Mammary epithelial cell (primary cell): ENCODE measurements at places on chromosomes 1 and 21.

- DNase-seq: no peak
Observed at GRCh38 chr1:41396084-41396483, 34.9 kb downstream of the FOXO6 start.

DNA sequence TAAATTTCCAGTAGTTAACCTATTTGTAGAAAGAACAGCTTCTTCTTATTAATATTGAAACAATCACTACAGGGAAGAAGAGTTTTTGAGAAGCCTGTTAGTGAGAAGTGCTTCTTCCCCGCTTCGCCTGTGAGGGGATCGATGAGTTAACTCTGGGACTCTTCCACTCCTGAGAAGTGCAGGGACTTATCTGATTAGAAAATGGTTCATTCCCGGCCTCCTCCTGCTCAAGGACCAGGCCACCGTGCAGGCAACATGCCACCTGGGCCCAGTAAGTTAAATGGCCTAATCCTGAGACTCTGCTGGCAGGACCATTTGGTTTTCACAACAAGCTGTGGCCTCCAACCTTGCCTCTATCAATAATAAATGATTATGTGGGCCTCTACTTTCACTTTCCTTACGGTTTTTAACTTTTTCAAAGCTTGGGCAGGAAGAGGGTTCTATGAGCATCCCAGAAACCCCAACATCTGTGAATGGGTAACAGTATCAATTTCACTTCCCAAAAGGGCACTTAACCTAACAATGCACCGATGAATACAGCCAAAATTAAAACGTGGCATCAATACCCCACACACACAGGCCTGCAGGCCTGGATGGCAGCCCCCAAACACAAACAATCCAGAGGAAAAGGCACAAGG, 33.1 kb downstream of the SIPA1L2 start:
- no peak for DNase-seq

DNA sequence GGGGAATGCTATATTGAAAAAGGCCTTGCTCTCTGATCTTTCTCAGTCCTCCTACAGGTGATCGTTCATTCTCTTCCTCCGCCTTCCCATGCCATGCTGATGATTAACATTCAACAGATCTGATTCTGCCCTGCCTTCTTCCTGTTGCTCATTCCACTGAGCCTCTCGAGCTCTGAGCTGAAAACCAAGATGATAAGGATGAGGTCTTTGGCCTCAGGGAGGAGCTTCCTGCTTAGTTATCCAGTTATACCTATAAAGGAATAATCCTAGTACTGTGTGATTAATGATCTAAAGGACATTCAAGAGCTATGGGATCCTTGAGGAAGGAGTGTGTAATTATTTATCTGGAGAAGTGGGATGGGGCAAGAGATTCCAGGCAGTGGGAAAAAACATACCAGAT, 25.2 kb upstream of the MAP3K7CL start:
- peak; percentile 80 for DNase-seq

DNA sequence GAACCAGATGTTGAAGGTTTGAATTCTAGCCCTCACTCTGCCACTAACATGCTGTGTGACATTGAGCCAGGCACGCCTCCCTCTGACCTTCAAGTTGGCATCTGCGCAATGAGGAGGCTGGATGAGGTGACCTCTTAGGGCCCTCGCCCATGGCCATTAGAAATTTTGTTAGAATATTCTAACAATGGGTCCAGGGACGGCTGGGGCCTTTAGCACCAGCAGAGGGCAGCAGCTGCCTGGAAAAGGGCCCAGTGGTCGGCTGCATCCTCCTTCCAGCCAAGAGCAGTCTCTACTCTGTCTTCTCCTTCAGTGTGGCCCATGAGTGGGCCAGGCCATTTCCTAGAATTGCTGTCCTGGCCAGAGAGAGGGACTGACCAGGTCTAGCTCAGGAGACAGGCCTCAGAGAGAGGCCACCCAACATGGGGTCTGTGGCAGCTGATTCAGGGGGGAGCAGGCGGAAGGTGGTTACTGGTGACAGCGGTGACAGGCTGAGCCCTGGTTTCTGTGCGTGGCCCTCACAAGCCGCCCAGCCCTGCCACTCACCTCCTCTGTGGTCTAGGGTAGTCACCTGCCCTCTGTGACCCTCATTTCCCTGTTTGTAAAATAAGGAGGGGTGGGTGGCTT, 101.3 kb upstream of the ACTL8 start:
- no peak for DNase-seq

GRCh38 chr1:19528438-19528837, 43.1 kb upstream of the CAPZB start:
- no peak for DNase-seq

- DNase-seq: peak; percentile 48
Observed at GRCh38 chr1:242425232-242425631, 99.3 kb downstream of the PLD5 start.

DNA sequence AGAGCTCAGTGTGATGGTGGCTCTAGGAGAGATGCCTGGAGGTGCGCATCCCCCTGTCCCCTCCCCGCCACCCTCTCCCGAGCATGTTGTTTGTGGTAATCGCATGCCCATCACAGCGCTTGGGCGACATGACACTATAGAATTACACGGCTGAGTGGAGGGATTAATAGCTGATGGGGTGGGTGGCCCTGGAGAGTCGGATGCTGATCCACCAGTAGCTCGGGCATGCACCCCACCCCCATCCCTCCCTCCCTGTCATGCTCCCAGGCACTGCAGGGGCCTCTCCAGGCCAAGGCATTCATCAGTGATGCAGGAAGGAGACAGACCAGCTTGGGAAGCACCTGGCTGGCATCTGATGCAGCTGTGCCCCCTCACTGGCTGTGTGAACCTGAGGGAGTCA, 159.0 kb upstream of the IGSF21 start:
- DNase-seq: no peak

DNA sequence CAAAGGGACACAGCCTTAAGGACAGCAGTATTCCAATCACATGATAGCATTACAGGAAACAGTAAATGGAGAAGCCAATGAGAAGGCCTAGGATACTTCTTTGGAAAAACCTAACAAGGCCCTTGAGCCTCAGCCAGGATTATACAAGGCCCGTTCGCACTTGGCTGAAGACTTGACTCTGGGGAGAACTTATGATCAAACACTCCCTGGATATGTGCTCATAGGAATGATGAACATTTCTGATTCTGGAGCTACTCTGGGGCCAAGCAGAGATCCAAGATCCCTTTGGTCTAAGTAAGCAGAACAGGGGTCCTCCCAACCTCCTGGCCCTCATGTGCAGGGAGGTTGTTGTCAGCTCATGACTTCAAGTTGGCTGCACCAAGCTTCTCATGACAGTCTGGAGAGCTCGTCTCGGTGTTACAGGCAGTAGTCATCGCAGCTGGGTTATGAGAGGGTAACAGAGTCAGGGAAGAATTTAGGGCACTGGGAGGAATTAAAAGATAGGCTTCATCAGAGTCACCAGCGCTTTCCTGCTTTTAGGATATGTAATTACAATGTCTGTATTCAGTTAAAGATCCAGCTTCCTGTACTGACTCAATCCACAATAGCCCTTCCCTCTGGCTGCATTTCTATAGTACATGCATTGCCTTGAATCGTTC, 92.5 kb upstream of the IRF2BP2 start:
- no peak for DNase-seq

- DNase-seq: no peak
Observed at GRCh38 chr21:16676391-16676790, 836.5 kb upstream of the CXADR start.

DNA sequence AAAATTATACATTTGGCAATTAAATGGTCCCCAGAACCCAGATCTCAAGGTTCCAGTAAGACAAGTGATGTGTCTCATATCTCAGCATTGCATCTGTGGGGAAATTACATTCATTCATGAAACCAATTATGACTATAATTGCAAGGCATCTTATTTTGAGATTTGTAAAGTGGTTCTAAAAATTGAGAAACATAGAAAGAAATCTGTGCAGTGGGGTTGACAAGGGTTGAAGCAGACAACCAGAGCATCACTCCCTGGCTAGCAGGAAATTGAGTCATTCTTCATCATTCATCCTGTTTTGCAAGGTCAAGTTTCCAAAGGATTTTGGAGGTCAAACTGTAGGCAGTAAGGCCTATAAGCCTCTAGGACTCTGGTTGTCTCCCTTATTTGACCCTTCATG, 25.1 kb upstream of the MROH9 start:
- peak; percentile 9 for DNase-seq
